ENCODE measurements at places on chromosomes 1 and 21. TPM values are rescaled to one million over a fixed set of nuclear protein-coding genes. Genes with fewer than 3 reads are reported as not detected.

FPGT gene
- 10.8 TPM for polyA plus RNA-seq

CATSPERE gene
- polyA plus RNA-seq, result 1.3 TPM

CD1E gene
- polyA plus RNA-seq, result 0.33 TPM

FCRLB gene
- polyA plus RNA-seq, result 0.40 TPM
